ENCODE measurements at places on chromosomes 2 and 18. TPM values are rescaled to one million over a fixed set of nuclear protein-coding genes. Genes with fewer than 3 reads are reported as not detected.

The CXCR1 gene
- polyA plus RNA-seq = 1.1 TPM

The ANO7 gene
- not detected for polyA plus RNA-seq

The L3MBTL4 gene
- 0.13 TPM for polyA plus RNA-seq

The MSH6 gene
- 17.6 TPM for polyA plus RNA-seq

The COL3A1 gene
- polyA plus RNA-seq = not detected

The ZFAND2B gene
- 86.0 TPM for polyA plus RNA-seq

The SMPD4 gene
- polyA plus RNA-seq = 43.2 TPM

The KIF1A gene
- polyA plus RNA-seq = not detected

The PROKR1 gene
- not detected for polyA plus RNA-seq

The VWA3B gene
- polyA plus RNA-seq = not detected

The KATNAL2 gene
- 0.54 TPM for polyA plus RNA-seq

The PTPRN gene
- polyA plus RNA-seq = not detected

The KCNG2 gene
- not detected for polyA plus RNA-seq

The DLGAP1 gene
- polyA plus RNA-seq = 0.46 TPM

The BCL2 gene
- polyA plus RNA-seq = 29.8 TPM

The CRYGD gene
- polyA plus RNA-seq = not detected

The MC4R gene
- not detected for polyA plus RNA-seq

The WNT6 gene
- polyA plus RNA-seq = 0.39 TPM

The KCNJ3 gene
- not detected for polyA plus RNA-seq

The C1QL2 gene
- not detected for polyA plus RNA-seq

The ACMSD gene
- polyA plus RNA-seq = not detected

The CD207 gene
- polyA plus RNA-seq = not detected

The SAG gene
- polyA plus RNA-seq = not detected

The PDE1A gene
- polyA plus RNA-seq = not detected

The ERBB4 gene
- polyA plus RNA-seq = not detected

The VPS4B gene
- polyA plus RNA-seq = 74.5 TPM

The FHOD3 gene
- polyA plus RNA-seq = not detected

The CERS6 gene
- polyA plus RNA-seq = 3.6 TPM

The ZSWIM2 gene
- not detected for polyA plus RNA-seq

The SERPINB4 gene
- not detected for polyA plus RNA-seq
